ENCODE measurements at places on chromosomes 13 and 19. TPM values are rescaled to one million over a fixed set of nuclear protein-coding genes. Genes with fewer than 3 reads are reported as not detected.

The TPTE2 gene
- not detected for total RNA-seq

The KCNRG gene
- 0.14 TPM for total RNA-seq

The SLC10A2 gene
- not detected for total RNA-seq

The KLF16 gene
- 28.8 TPM for total RNA-seq

The KIR2DL3 gene
- not detected for total RNA-seq

The LRG1 gene
- 0.35 TPM for total RNA-seq

The FFAR1 gene
- 0.06 TPM for total RNA-seq

The ERVV-1 gene
- not detected for total RNA-seq

The CD320 gene
- total RNA-seq, result 238 TPM

The CCDC70 gene
- total RNA-seq, result not detected

The ZNF491 gene
- total RNA-seq, result 0.17 TPM

The GIPC1 gene
- total RNA-seq, result 208 TPM

The MISP gene
- total RNA-seq, result 25.2 TPM

The ZMYM2 gene
- 28.4 TPM for total RNA-seq

The HSD11B1L gene
- total RNA-seq, result 13.5 TPM

The IRGC gene
- not detected for total RNA-seq

The SPTBN4 gene
- total RNA-seq, result 0.14 TPM

The SLITRK6 gene
- total RNA-seq, result not detected

The CPT1C gene
- total RNA-seq, result 1.7 TPM

The CCDC8 gene
- 14.1 TPM for total RNA-seq

The CCL25 gene
- not detected for total RNA-seq

The ZNF583 gene
- 0.75 TPM for total RNA-seq

The CEACAM4 gene
- not detected for total RNA-seq

The KLK4 gene
- total RNA-seq, result not detected

The SHISA7 gene
- 0.17 TPM for total RNA-seq

The OR7A5 gene
- not detected for total RNA-seq

The EDNRB gene
- total RNA-seq, result 0.36 TPM

The SCN1B gene
- 1.5 TPM for total RNA-seq

The ZNF546 gene
- total RNA-seq, result 0.17 TPM

The PRRG2 gene
- 1.0 TPM for total RNA-seq

The TBXA2R gene
- 0.17 TPM for total RNA-seq

The PNMA8C gene
- total RNA-seq, result 0.14 TPM

The CDX2 gene
- total RNA-seq, result not detected

The CCNA1 gene
- total RNA-seq, result 0.22 TPM

The CBLC gene
- total RNA-seq, result 27.2 TPM

The SIGLECL1 gene
- not detected for total RNA-seq

The PLPP2 gene
- 51.7 TPM for total RNA-seq

The OCEL1 gene
- total RNA-seq, result 4.6 TPM

The FGF22 gene
- 0.29 TPM for total RNA-seq

The C19orf85 gene
- total RNA-seq, result not detected

The SMG9 gene
- total RNA-seq, result 29.9 TPM

The NR1H2 gene
- total RNA-seq, result 67.5 TPM

The ZNF429 gene
- total RNA-seq, result 3.5 TPM

The CEACAM3 gene
- total RNA-seq, result not detected

The DAPK3 gene
- total RNA-seq, result 112 TPM

The IZUMO4 gene
- 1.0 TPM for total RNA-seq

The NKPD1 gene
- total RNA-seq, result not detected

The CD70 gene
- total RNA-seq, result 9.7 TPM

The SHANK1 gene
- 0.29 TPM for total RNA-seq

The URAD gene
- not detected for total RNA-seq
